ENCODE measurements at places on chromosomes 6 and 20. TPM values are rescaled to one million over a fixed set of nuclear protein-coding genes. Genes with fewer than 3 reads are reported as not detected.

DNA sequence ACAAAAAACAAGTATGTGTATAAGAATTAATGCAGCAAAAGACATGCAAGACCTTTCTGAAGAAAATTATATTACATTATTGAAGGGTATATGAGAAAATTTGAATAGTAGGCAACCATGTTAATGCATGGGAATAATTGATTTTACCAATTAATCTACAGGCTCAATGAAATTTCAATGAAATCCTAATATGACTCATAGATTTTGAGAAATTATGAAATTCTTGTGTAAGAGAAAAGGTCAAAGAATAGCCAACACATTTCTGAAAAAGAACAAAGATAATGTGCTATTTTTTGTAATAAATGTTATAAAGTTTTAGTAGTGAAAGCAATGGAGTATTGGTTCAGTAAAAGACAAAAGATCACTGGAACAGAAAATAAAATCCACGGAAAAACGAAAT lies 18.4 kb downstream of the TSBP1 start:
- no peak for DNase-seq

The IYD gene
- total RNA-seq = not detected

The XKR7 gene
- total RNA-seq = not detected

- DNase-seq = no peak
Measured at GRCh38 chr6:2037237-2037926, 208.0 kb downstream of the GMDS start.

- peak; percentile 40 for DNase-seq
Measured at GRCh38 chr6:37242429-37243052, 15.0 kb upstream of the TBC1D22B start.

GRCh38 chr6:2111162-2111677 lies 134.2 kb downstream of the GMDS start:
- no peak for DNase-seq

- DNase-seq = no peak
Measured at GRCh38 chr20:54061101-54061881, 9.1 kb downstream of the BCAS1 start.

- DNase-seq = no peak
Measured at GRCh38 chr6:147282566-147282959, 78.3 kb downstream of the STXBP5 start.

The KATNA1 gene
- 12.6 TPM for total RNA-seq

DNA sequence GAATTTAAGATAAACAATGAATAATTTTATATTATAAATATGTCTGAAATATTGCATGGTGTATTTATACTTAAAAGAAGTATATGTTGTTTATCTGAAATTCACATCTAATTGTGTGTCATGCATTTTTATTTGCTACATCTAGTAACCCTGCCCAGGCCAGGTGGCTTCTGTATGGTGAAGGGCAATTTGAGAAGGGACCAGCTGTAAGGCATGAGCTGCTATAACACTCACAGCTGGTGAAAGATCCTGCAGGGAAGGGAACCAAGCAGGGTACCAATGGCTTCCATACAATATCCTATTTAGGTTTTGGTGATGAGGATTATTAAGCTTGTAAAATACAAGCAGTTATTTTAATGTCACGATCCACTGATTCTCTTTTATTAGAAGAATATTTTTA lies 921.8 kb upstream of the GJE1 start:
- no peak for DNase-seq

GRCh38 chr6:90611543-90612312 lies 24.9 kb upstream of the MAP3K7 start:
- no peak for DNase-seq

- no peak for DNase-seq
Measured at GRCh38 chr6:1952740-1953360, 292.6 kb downstream of the GMDS start.

GRCh38 chr20:23086056-23086566 lies at the start of gene CD93:
TSS of gene CD93 (minus strand) at chr20:23086324. CDS start at chr20:23086192, 132 bp downstream.
- peak; percentile 76 for DNase-seq

DNA sequence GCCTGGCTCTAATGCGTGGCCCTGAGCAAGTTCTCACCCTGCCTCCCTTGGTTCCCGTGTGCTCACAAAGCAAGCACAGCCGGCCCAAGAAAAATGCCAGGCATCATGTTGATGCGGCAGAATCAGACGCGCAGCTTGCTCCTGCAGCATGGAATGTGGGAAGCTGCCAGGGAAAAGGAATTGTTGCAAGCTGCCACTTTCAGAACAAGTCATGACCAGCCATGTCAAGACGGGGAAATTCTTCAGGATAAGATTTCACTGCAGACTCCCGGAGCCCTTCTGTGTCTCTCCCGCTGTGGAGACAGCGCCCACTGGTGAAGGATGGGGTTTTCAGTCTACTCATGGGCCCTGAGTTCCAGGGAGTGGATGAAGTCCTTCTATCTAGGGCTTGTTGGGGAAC lies 4.6 kb downstream of the DACT2 start:
- no peak for DNase-seq

The SNAP25 gene
- total RNA-seq = 0.97 TPM

The LIN28B gene
- not detected for total RNA-seq

The SIRPA gene
- total RNA-seq = 38.4 TPM

- no peak for DNase-seq
Measured at GRCh38 chr6:42402184-42402583, 49.5 kb downstream of the TRERF1 start.

GRCh38 chr6:19356692-19357091 lies 480.5 kb upstream of the ID4 start:
- DNase-seq = no peak

GRCh38 chr20:51440589-51440988 lies 101.9 kb downstream of the NFATC2 start:
- no peak for DNase-seq

- no peak for DNase-seq
Measured at GRCh38 chr6:94902974-94903628, 674.2 kb upstream of the MANEA start.

- no peak for DNase-seq
Measured at GRCh38 chr6:34233867-34234266, 2.8 kb upstream of the HMGA1 start.

DNA sequence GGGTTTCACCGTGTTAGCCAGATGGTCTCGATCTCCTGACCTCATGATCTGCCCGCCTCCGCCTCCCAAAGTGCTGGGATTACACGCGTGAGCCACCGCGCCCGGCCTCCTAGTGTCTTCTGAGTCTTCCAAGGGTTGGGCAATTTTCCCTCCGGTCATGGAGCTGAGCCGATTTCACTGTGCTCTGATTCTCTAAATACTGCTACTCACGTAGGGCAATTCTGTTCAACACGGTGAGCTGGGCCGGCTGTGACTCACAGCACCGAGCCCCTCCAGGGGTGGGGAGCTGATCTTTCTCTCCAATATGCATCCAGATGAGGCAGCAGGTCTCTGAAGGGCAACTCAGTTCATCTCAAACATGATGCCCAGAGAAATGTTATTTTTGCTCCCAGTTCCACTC lies 71.6 kb upstream of the CD93 start:
- no peak for DNase-seq

DNA sequence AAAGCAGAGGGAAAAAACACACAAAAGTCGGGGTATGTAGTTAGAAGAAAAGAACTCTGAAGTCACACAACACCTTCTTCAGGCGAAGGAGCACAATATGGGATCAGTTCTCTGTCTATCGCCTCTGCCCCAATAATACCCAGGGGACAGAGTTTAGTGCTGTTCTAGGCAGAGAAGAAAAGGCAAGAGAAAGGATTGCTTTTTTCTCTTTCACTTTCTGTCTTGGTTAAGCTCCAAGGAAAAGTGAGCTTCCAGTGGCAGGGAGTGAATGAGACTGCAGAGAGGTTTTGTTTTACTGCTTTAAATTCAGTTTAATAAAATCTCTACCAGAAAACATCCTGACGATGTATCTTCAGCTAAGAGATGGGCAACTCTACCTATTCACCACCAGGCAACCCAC lies 86.6 kb upstream of the STXBP5 start:
- no peak for DNase-seq

- no peak for DNase-seq
Measured at GRCh38 chr6:108768166-108768555, 80.1 kb upstream of the ARMC2 start.

The APOM gene
- total RNA-seq = 1.4 TPM

The MICB gene
- total RNA-seq = 2.1 TPM
